ENCODE measurements at places on chromosomes 11 and 22.

DNA sequence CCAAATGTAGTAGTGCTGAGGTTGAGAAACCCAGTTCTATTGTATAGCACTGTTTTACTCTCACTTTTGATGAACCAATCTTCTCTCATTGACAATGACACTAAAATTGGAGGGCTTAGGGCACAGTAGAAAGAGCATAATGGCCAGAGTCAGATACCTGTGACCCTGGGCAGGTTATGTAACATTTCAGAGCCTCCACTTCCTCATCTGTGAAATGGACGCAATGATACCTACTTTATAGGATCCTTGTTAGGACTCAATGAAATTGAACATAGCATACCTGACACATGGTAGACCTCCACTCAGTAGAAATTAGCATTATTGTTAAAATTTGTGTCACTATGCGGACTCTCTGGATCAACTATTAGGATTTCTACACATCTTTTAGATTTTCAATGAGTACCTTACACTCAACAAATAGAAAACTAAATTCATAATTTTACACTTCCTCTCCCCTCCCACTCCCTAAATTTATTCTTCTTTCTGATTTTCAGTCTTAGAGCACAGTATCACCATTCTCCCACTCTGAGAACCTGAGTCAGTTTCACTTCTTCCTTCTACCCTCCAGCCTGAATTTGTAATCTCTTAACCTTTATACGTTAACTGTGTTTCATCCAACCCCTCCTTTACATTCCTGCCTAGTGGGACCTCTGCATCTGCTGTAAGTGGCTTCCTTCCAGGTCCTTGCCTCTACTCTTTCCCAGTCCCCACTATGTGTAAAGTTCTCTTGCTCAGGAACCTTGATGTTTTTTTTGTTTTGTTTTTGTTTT is 78.3 kb downstream of the MICAL2 start:
- DNase-seq = no peak

- DNase-seq = no peak
Measured at GRCh38 chr11:34134765-34135164, 29.3 kb downstream of the NAT10 start.

DNA sequence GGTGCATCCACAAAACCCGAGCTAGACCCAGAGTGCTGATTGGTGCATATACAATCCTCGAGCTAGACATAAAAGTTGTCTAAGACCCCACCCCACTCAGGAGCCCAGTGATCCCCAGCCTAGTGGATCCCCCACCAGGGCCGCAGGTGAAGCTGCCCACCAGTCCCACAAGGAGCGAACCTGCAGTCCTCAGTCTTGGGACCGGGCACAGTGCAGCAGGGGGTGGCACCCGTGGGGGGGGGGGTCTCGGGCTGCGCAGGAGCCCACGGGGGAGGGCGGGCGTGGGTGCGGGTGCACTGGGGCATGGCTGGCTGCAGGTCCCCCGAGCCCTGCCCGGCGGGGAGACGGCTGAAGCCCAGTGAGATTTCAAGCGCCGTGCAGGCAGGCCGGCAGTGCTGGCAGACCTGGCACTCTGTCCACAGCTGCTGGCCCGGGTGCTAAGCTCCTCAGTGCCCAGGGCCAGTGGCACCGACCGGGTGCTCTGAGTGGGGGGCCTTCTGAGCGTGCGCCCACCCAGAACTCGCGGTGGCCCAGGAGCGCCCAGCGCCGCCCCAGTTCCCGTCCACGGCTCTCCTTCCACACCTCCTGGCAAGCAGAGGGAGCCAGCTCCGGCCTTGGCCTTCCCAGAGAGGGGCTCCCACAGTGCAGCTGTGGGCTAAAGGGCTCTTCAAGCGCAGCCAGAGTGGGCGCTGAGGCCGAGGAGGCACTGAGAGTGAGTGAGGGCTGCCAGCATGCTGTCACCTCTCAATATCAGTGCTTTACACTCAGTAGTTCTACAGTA is 989.1 kb downstream of the FAM181B start:
- DNase-seq = no peak

GRCh38 chr22:19497245-19497644 is 17.5 kb downstream of the CDC45 start:
- DNase-seq = no peak

GRCh38 chr22:45998638-45999378 is 21.8 kb upstream of the WNT7B start:
- no peak for DNase-seq

DNA sequence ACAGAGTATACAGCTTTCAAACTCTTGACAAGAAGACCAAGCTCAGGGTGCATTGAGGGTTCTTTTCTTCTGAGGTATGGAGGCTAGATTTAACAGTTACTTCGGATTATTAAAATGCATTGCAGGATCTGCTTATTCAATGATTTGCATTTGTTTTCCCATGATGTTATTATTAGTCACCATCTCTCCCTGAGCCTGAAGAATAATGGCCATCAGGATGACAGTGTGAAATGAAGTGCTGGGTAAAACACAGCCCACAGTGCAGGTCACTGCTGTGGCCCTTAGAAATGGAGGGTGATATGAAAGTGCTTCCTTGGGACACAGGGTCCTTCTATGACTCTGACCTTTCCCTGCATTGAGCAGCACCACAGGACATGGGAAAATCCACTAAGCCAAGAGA is 40.0 kb downstream of the TECTA start:
- DNase-seq = no peak

DNA sequence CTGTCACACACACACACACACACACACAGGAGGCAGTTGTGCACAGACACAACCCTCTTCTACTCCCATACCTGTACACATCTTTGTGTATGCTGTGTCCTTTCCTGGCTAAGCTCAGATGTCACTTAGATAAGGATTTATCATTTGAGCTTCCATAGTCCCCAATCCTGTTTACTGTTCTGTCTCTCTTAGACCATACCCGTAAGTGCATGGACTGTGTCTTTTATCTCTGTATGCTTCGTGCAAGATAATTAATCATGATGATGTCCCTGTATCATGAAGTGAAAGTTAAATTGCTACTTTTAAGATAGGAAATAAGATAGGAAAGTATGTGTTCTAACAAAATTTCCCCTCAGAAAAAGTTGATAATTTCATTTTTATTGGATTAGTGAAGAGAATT is 30.3 kb downstream of the PRMT3 start:
- no peak for DNase-seq

- no peak for DNase-seq
Measured at GRCh38 chr11:19879307-19880087, 166.9 kb downstream of the NAV2 start.

- no peak for DNase-seq
Measured at GRCh38 chr22:39148026-39148726, 4.3 kb downstream of the CBX7 start.

DNA sequence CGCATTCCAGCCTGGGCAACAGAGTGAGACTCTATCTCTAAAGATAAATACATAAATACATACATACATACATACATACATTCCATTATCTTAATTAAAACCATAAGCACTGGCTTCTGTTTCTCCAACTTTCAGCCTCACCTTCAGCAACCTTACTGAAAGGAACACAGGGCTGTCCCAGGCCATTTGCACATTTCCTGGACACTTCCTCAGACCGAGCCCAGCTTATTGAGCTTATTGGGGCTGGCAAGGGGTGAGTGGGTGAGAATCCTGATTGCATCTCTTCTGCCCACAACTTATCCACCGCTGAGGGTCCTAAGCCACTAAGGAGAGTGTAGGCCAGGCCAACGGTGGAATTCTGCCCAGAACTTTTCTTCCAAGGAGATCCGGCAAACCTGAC is 16.5 kb upstream of the LRP5 start:
- no peak for DNase-seq

DNA sequence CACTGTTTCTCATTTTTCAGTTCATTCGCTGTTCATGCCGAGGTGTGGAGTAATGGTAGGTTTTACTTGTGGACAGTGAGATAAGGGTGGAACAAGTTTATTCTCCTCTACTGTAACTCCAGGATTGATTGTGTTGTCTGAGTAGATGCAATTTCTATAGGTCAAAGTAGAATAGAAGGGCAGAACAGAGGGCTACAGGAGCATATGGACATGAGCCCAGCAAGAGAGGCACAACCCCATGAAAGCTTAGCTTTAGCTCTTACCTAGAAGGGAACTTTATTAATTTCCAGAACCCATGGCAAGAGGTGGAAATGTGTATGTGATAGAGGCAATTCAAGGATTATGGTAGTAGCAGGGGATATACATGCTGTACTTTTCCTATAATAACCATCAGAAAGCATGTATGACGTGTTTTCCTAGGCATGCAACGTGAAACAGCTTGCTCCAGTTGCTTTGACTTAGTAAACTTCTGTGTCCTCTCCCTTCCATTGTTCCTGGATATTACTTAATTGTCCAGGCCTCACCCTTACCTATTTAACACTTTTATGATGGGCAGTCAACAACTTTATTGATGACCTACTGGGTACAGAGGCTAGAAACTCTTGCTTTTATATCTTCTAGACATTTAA is 13.8 kb upstream of the SLC37A2 start:
- no peak for DNase-seq

GRCh38 chr11:112012874-112013273 is 12.3 kb upstream of the DLAT start:
- no peak for DNase-seq

DNA sequence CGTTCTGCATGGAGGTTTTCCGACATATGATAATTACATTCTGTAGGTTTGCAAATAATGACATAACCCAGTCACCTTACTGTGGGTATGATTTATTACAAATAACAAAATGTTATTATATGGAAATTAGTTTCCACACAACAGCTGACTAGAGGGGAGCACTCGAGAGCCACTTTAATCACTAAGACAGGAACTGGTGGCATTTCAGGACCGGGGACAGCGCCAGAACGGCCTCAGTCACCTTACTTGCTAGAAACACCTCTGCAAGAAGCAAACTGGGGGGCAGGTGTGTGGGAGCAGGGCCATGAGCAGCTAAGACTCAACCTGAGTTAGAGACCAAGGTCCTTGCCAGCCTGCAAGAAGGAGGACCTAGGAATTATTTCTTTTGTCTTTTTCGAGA is 199.9 kb downstream of the DSCAML1 start:
- peak; percentile 59 for DNase-seq

DNA sequence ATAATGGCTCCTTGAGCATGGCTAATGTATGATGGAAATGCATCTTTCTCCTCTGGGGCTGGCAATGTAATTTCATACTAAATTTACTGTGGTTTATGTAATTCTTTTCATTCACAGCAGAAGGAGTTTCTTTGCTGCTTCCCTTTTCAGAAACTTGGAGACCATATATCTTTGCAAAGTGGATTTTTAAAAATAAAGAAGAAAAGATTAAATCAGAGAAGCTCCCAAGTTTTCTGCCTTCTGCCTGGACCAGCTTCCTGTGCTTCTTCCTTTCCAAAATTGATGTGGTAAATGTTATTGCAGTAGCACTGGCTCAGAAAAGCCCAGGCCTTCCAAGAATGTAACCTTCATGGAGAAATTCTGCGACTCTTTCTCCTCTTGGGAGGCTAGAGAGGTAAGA is 300.1 kb upstream of the NCAM1 start:
- DNase-seq = no peak

GRCh38 chr11:122285070-122285988 is 169.3 kb upstream of the BLID start:
- DNase-seq = no peak

All from stimulated activated CD4-positive, alpha-beta T cell treated with anti-CD3 and anti-CD28 coated beads, Interleukin-2, amount 100 ng/mL, for 24 hours (primary cell).